Effector memory CD8-positive, alpha-beta T cell (primary cell): ENCODE measurements at places on chromosomes 5 and 9.

DNA sequence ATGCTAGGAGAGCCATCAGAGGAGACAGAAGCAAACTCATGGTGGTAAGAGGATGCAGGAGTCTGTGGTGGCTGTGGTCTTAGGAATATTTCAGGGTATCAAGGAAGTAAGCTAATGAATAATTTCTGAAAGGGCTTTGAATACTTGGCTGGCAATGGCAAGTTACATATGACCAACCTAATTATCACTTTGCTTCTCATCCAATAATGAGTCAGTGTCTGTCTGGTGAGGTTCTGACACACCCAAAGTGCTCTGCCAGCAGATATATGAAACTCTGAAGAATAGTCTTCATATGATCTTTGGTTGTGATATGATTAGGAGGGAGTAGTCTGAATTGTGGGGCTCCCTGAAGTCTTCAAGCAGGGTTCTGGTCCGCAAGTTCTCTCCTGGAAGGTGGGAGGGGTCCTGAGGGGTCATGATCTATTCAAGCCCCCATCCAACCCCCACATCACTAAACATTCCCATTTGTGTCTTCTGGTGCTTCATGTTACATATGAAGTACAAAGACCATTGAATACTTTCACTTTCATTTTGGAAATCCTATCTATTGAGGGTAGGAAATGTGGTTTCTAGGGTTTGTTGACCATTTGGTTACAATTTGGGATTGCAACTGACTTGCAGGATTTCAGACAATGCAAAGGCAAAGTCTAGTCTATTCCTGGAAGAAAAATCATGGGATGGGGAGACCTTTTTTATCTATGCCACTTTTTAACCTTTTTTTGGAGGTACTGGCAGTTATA lies 199.9 kb upstream of the CDKN2B start:
- no peak for DNase-seq

GRCh38 chr9:126763130-126763764 lies 41.6 kb upstream of the ZBTB43 start:
- DNase-seq = no peak

DNA sequence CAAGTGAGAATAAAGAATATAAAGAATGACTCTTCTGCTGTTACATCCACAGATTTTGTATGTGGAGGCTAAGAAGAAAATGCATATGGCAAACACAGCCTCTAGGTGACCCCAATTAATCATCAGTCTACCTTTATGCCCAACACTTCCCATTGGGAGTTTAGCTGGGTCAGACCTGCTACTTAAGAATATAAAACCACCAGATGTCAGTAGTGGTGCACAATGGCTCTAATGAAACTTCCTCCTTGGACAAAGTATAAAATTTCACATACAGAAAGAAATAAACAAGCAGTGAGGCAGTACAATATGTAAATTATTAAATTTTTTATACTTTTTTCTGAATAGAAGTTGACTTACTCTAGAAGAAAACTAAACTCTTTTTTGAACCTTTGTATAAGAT lies 539.9 kb downstream of the BRINP1 start:
- no peak for DNase-seq

DNA sequence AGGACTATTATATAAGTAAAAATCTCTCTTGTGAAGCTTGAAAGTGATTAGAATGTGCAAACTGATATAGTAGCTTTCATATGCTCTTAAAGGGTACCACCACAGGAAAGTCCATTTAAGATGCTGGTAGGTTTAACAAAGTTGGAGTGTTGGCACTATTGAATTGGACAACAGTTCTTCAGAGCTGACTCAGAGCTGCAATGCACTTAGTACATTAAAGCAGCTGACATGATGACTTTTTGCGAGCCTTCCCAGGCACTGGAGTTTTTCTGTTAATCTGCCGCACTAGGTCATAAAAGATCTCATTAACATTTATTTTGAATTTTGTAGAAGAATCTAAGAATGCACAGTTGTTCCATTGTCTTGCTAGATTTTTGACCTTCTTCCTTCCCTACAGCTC lies 243.8 kb downstream of the ADAMTSL1 start:
- DNase-seq = no peak

- no peak for DNase-seq
These were observed 1816.1 kb upstream of the C9orf72 start for GRCh38 chr9:29389421-29389820.

DNA sequence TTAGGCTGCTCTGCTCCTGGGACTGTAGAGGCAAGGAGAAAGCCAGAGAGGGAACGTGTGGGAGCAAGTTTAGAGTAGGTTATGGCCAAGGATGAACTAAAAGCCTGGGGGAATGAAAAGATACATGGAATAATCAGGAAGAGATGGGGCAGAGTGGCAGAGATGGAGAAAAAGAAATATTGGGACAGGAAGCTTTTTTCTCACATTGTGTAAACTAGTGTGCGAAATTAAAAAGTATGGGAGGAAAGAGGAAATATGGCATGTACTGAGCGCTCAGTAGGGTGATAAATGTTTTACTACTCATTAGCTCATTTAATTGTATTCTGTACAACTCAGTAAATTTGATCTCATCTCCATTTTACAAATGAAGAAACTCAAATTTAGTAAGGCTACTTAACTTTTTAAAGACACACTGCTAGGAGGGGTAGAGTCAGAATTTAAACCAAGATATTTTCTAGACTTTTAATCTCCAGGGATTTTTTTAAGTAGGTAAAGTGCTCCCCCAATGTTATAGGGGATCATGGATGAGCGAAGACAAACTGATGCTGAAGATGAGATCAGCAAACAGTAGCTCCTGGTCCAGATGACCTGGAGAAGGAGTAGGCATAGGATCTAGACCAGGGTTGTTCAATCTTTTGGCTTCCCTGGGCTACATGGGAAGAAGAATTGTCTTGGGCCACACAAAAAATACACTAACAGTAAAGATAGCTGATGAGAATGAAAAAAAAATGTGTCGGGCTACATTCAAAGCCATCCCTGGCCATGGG lies 30.8 kb downstream of the ALDH1A1 start:
- DNase-seq = no peak

- DNase-seq = no peak
These were observed 45.7 kb downstream of the PPARGC1B start for GRCh38 chr5:149775785-149776184.

- no peak for DNase-seq
These were observed 137.3 kb downstream of the FSTL4 start for GRCh38 chr5:133474851-133475590.

GRCh38 chr5:137273511-137273910 lies 225.6 kb downstream of the SPOCK1 start:
- no peak for DNase-seq

DNA sequence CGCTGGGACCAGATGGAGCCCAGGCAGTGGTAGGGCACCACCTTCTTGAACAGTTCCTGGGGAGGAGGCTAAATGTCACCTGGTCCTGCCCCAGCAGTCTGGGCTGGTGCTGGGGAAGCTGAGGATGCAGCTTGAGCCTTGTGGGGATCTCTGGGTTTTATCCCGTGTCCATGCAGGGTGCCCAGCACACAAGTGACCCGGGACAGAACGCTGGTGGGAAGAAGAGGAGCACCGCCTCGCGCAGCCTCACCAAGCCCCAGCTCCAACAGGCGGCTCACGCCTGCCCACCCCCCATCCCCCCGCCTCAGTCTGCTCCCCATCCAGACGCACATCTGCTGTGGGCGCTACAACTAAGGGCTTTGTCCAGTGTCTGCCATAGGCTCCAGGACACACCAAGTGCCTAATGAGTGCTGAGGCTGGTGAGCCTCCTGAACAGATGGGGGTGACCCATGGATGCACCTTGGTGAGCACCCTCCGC lies 13.8 kb downstream of the RALGDS start:
- no peak for DNase-seq

DNA sequence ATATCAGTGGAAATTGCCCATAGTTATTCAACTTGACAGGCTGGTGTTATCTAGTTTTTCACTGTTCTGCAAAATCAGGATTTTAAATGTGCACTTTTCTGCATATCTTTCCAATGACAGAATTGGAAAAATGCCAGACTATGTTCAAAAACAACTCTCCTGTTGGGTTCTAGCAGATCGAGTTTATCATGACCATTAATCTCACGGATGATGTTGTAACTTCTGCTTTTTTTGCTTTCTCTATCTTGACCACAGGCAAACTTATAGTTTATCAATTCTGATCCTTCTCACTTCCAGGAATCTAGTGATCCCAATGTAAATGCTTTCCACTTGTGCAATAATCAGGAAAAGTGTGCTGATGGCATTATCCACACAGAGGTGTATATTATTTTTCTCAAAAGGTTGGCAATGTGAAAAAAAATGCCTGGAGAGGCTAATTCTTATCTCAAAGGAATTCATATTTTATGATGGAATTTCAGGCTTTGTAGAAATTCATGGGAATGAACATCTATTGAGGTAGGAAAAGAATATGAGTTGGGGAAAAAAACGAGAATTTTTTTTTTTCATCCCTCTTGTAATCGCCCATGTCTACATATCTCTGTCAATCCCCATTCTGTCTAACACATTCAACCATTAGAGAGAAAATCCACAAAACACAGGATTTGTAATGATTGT lies 73.6 kb upstream of the DAB2 start:
- DNase-seq = no peak

DNA sequence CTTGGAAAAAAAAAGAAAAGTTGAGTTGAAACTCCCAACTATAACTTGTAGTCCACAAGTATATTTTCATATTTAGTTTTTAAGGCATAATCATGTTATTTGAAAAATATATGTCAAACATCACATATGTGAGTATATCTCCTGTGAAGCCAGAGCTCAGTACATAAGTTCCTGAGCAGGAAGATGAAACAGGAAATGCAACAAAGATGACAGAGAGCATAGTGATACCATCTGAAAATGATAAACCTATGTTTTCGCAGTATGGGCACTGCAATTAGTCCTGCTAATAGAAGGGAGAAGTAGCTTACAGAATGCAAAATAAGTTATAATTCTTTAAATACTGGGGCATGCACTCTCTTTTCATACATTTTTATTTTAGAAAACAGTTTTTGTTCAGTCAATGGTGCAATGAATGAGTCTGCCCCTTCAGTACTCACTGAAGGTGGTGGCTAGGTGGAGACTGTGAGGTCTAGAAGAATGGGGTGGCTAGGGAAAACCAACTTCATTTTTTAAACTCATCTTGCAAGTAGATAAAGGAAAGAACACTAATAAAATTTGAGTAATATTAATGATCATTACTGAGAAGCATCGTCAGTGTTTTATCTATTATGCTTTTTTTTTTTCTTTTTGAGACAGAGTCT lies 54.1 kb upstream of the FYB1 start:
- no peak for DNase-seq

GRCh38 chr9:91720751-91721705 lies 229.0 kb downstream of the ROR2 start:
- DNase-seq = no peak
